ENCODE measurements at places on chromosomes 2 and 18.

DNA sequence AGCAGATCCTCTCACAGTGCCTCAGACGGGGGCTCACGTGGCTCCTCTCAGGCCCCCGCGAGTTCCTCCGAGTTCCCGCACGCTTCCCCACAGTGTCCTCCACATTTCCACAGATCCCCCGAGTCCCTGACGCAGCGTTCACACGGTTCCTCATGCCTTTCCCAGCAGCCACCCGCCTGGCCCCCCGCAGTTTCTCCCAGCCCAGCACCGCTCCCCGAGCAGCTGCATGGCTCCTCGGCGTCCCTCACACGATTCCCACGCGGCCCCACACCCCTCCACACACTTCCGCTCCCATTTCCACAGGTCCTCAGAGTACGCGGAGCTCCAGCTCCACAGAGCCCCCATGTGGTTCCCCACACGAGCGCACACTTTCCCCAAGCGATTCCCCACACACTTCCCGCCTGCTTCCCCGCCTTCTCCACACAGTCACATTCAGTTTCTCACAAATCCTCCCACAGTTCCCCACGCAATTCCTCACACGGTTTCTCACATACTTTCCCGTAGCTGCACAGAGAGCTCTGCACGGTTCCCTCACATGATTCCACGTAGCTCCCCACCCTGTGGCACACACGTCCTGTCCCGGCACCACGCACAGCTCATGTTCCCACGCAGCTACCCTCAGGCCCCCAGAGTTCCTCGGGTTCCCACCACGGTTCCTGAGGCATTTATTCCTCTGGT, 39.9 kb downstream of the KIF1A start:
- no peak for DNase-seq

GRCh38 chr18:22074282-22075070, 94.9 kb upstream of the GATA6 start:
- DNase-seq: no peak

DNA sequence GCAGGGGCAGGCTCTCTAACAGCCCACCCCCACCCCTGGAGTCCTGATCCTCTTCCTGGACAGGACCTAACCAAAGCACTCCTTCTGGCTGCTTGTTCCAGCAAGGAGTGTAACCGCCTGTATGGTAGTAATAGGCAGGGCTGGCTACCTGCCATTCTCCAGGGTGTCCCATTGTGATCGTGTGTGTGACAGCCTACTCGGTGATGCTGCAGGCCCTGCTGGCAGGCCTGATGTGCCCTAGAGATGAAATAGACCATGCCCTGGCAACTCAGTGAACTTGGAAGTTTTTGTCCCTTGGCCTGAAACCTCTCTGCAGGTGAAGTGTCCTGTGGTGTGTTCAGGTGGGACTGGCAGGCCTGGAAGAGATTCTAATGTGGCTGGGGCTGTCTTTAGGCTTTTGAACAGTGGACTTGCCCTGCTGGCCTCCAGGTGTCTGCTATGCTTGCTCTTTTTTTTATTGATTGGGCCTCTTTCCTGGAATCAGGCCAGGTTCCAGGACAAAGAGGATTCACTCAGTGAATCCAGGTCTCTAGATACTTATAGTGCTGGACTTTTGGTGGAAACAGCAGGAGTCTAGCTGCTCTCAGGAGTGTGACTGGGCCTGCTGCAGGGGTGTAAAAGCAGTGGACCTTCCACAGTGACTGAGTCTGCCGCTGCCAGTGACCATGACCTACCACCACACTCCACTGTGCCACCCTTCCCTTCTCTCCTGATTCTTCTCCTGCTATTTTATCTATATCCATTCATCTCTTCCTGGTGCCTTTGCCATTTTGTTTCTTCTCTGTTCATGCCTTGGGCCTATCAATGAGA, 132.1 kb downstream of the CTIF start:
- DNase-seq: no peak

DNA sequence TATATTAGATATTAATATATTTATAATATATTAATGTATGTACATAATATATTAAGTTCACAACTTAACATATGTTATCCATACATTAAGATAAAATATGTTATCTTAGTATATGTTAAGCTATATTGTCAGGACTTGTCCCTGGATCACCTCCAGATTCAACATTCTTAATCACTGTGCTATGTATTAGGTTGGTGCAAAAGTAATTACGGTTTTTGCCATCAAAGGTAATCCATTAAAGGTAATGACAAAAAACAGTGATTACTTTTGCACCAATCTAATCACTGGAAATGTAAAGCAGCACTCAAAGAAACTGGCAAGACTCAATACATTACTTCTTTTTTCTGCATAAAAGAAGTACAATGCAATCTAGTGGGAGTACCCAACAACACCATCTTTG, 1099.0 kb upstream of the SLC39A10 start:
- DNase-seq: no peak

- DNase-seq: no peak
Measured at GRCh38 chr18:24414349-24415003, 12.0 kb upstream of the IMPACT start.

DNA sequence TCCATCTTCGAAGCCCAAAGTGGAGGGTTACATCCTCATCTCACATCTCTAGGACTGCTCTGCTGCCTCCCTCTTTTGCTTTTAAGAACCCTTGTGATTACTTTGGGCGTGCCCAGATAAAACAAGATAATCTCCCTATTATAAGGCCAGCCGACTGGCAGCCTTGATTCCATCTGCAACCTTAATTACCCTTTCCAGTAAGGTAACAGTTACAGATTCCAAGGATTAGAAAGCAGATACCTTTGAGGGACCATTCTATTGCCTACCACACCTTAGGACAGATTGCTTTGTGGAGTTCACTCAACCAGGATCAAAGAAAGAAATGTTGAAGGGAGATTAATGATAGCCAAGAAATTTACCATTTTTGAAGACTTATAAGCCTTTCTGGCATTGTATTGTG, 250.8 kb upstream of the ACVR2A start:
- DNase-seq: no peak

GRCh38 chr18:8133032-8133431, 476.2 kb upstream of the RAB12 start:
- DNase-seq: no peak

- no peak for DNase-seq
Measured at GRCh38 chr2:133541797-133542196, 26.5 kb downstream of the NCKAP5 start.

- DNase-seq: no peak
Measured at GRCh38 chr2:123870881-123871276, 154.2 kb upstream of the CNTNAP5 start.

- DNase-seq: no peak
Measured at GRCh38 chr2:186535861-186536260, 49.8 kb downstream of the ZC3H15 start.

DNA sequence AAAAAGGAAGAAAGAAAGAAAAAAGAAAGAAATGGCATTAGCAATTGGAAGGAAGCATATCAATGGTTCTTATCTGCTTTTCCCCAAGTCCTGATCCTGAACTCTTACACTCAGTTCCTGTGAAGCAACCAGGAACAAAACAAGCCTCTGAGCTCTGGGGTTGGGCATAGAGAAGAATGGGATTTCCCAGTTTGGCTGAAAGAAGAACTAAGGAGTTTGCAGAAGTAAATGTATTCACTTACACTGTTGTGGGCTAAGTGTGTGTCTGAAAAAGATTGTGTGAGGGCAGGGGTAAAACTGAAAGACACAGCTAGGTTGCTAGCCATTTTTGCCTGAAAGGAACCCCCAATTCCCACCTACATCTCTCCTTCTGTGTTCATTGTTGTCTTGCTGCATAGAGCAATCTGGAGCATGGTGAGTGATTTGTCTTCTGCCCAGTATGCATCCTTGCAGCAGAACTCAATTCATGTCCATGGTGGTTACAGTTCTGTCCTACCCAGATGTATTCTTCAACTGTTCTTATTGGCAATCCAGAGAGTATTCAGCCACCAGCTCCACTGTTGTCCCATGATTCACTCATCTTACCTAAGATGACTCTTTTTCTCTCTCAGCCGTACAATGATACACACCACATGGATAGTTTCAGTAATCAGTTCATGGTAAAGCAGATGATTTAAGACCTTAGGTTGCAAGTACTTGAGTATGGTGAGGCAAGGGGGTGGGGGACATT, 348.7 kb downstream of the ARHGAP15 start:
- no peak for DNase-seq

DNA sequence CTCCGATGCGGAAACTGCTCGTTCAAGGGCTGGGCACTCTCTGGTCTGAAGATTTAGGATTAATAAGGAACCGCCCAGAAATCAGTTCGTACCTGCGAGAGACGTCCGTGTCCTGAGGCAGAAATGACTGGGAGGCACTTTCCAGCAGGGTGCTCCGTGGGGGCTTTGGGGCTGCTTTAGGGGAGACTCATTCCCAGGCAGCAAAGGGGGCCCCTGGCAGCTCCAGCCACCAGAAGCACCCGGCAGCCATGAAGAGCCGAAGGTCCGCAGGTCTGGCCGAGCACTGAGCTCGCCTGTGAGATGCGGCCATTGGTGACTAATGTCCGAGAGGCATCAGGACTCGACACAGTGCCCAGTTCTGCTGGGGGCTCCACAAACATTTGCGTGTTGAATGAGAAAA, 20.9 kb downstream of the KCNG2 start:
- no peak for DNase-seq

DNA sequence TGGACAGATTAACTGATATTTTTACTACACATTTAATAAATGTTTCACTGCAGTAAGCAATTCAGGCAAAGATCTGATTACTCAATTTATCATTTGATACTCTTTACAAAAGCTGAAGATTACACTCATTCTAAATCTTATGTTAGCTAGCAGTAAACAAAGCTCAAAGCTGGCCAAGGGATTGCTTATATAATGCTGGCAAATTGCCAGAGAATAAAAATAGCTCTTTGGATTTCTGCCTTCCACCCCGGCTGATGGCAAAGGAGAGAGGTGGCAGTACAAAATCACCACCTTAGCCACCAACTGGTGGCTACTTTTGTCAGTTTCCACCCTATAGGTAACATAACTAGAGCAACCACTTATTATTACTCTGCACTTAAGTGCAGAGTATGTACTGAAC, 320.5 kb downstream of the FSIP2 start:
- DNase-seq: no peak

DNA sequence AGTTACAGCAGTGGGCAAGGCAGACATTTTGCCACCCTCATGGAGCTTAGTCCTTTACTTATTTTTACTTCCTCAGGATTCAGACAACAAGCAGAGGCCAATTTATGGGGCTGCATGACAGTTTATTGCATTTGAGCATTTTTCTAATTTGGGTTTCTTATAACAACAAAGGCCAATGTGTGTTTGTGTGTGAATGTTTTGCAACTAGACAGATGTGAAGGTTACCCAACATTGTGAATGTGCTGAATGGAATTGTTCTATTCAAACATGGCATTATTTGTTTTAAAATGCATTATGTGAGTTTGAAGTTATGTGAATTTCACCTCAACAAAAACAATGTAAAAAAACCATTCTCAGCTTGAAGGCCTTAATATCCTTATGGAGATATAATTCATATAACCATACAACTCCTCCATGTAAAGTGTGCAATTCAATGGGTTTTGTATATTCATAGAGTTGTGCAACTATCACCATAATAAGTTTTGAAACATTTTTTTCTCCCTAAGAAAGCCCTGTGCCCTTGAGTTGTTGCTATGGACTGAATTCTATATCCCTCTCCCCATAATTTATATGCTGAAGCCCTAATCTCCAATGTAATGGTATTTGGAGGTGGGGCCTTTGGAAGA, 57.3 kb downstream of the CCDC195 start:
- DNase-seq: no peak

DNA sequence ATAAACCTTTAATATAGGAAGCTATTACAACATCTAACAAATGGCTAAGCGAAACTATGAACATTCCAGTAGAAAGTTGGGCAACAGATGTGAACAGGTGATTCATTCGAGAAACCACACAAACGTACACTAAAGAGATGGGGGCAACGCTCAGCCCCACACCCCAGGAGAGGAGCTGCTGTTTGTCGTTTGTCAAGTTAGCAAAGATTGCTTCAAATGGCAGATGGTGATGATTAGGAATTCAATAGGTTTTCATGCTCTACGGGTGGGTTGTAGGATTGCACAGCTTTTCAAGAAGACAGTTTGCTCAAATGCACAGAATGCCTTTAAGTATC, 154.7 kb upstream of the HDAC4 start:
- DNase-seq: no peak

GRCh38 chr2:164439885-164440284, 181.4 kb downstream of the GRB14 start:
- DNase-seq: no peak

DNA sequence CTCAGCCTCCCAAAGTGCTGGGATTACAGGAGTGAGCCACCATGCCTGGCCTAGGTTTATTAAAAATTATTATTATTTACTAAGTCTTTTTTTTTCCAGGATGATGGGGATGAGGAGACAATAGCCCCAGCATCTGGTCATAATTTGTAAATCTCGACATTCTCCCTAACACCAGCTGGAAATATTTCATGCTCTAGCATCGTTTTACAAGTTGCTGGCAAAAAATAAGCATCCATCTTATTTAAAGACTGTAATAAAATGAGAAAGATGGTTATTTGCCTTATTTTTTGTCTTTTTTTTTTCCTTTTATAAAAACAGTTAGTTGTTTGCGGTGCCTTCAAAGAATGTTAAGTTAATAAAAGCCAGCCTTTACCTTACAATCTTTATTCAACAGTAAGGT, 56.7 kb downstream of the SF3B1 start:
- no peak for DNase-seq

- DNase-seq: no peak
Measured at GRCh38 chr2:88058191-88058590, 2.6 kb upstream of the KRCC1 start.

GRCh38 chr2:201866643-201867473, 60.5 kb downstream of the CDK15 start:
- DNase-seq: no peak

DNA sequence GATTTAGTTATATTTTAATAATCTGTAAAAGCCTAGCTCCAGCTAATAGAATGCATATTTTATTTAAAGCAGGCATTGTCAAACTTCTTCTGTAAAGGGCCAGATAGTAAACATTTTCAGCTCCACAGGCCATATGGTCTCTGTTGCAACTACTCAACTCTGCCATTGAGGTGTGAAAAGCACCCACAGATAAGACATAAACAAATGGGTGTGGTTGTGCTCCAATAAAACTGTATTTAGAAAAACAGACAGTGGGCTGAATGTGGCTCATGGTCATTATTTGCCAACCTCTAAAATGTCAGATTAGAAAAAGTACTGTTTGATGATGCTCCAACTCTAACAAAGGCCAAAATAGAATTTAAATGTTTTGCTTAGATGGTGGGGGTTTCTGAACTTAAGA, 519.9 kb downstream of the RNF144A start:
- no peak for DNase-seq

GRCh38 chr2:71680925-71681324, 227.6 kb downstream of the DYSF start:
- no peak for DNase-seq

Data from activated CD8-positive, alpha-beta memory T cell treated with anti-CD3 and anti-CD28 coated beads for 24 hours (primary cell).